ENCODE measurements at places on chromosomes 7 and 10.

- DNase-seq = no peak
These were observed 91.6 kb downstream of the MYOF start for GRCh38 chr10:93390306-93391090.

DNA sequence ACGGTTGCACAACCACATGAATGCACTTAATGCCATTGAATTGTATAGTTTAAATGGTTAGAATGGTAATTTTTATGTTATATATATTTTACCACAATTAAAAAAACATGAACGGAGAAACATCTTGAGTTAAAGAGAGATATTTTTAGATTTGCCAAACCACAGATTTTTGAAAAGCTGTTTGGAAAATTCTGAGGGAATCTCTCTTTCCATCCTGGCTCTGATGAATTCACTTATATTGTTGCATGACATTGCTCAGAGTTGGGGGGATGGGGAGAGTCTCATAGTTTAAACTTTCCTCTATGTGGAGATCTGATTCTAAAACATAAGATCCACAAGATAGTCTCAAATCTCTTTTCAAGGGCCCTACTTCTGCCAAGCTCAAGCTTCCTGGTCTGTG lies 275.0 kb upstream of the NPVF start:
- no peak for DNase-seq

- DNase-seq = no peak
These were observed 708.9 kb downstream of the POM121L12 start for GRCh38 chr7:53744403-53744760.

DNA sequence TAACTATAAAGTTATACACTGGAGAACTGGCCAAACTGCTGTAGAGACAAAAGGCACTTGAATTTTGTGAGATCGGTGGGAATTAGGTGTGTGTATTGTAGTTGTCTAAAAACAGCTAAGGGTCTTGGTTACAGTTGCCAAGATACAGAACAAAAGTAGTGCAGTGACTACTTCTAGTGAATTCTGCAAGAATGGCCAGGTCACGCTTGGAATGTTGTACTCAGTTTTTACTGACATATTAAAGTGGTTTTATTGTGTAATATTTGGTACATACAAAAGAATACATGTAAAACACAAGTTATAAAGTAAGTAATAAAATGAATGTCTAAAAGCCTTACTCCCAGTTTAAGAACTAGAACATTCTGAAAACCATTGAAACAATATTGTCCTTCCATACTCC lies 42.4 kb downstream of the PRPF18 start:
- DNase-seq = no peak

DNA sequence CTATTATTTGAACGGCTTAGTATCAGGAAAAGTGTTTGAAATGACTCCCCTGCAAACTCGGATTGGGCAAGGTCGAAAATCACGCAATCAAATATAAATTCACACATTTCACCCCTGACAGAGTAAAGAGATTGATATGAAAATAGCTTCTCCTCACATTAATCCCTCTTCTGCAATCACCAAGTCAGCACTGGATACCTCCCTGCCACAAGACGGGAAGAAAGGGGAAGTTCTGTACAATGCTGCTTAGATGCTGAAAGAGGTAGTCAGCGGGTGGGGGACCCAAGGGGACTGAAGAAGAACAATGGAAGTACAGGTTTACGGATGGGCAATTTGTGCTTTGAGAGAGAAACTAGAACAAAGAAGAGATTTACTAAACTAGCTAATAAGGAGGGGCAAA lies 72.0 kb upstream of the ANK3 start:
- no peak for DNase-seq

DNA sequence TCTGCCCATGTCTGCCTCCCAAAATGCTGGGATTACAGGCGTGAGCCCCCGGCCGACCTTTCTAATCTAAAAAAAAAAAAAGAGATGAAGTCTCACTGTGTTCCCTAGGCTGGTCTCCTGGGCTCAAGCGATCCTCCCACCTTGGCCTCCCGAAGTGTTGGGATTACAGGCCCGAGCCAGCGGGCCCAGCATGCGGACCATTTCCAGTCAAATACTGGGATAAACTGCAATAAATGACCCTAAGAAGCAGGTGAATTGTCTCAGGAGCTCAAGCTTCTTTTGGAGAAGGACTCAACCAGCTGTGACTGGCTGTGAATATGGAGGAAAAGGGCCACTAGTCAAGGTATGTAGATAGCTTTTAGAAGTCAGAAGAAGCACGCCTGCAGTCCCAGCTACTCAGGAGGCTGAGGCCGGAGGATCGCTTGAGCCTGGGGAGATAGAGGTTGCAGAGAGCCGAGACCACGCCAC lies 550 bp upstream of the CREM start:
- no peak for DNase-seq

DNA sequence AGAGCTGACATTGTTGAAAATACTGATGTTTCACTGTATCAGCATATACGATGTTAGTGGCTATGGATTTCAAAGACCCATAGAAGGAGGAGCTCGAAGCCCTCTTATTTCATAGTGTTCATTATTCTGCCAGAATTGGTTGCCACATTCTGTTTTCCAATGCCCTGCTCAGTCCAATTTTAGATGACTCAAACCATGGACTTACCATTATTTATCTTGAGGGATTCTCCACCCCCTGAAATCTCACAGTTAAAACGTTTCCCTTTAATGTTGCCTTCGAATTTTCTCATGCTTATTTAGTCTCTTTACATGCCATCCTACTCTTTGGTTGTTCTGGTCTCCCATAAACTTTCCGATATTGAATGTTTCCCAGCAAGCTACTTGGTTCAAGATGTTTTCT lies 264.5 kb downstream of the HDAC9 start:
- no peak for DNase-seq

DNA sequence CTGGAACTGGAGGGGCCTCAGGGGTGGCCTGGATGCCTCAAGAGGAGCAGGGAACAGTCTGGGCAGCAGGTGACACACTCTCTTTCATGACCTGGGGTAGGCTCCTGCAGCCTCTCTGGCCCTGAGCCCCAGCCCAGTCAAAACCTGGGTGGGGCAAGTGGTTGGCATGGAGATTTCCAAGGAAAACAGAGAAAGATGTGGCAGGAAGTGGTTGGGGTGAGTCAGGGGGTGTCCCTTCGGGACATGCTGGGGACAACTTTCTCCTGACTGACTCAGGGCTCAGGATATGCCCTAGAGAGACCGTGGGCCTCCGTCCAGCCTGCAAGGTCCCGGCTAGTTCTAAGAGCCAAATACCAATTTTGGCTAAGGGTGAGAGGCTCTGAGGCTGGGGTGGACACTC lies 2.9 kb downstream of the AQP1 start:
- DNase-seq = no peak

DNA sequence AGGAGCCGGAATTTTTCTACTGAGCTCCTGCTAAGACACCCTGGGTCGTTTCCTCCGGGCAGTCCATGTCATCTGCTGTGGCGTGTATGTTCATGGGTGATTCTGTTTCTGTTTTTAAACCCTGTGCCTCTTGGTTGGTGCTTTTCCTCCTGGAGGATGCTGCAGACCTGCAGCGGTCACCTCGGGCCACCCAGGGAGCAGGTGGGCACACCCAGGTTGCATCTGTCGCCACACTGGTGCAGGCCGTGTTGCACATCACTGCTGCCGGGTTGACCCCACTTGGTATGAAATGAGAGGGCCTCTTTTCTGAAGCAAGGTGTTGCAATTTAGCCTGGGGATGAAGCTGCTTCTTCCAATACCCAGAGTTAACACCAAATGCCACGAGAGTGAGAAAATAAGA lies 127.2 kb downstream of the CUX1 start:
- no peak for DNase-seq

GRCh38 chr7:28672397-28672797 lies 260.1 kb downstream of the CREB5 start:
- DNase-seq = no peak
